Stimulated activated CD8-positive, alpha-beta memory T cell treated with anti-CD3 and anti-CD28 coated beads, Interleukin-7, amount 100 ng/mL, for 1 hour (primary cell): ENCODE measurements at places on chromosomes 4 and X.

GRCh38 chrX:15497865-15498264, 2.7 kb upstream of the BMX start:
- peak; percentile 9 for DNase-seq

GRCh38 chrX:124506066-124506465, 159.7 kb downstream of the SH2D1A start:
- DNase-seq, result no peak

DNA sequence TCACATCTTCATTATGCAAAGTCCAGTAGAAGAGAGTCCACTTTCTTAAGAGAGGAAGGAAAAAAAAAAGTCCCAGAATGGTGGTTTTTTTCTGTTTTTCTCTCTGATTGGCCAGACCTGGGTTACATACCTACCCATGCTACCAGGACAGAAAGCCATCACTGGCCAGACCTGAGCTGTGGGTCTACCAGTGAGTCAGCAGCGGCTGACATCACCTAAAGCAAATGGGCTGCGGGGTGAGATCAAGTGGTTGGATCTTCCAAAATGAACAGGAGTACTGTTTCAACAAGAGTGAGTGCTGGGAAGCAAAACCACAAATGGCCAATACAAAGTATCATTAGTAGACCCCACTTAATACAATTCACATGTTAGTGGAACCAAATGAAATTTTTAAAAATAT, 1.6 kb upstream of the NDST3 start:
- no peak for DNase-seq

GRCh38 chr4:73142995-73143547, 73.6 kb upstream of the COX18 start:
- DNase-seq, result no peak

- no peak for DNase-seq
These were observed at the start of gene GIMD1 for GRCh38 chr4:106368678-106369077. Gene GIMD1, minus strand, starts transcription at chr4:106368778. Its CDS starts 1,343 bp downstream, at chr4:106367435.
